Common myeloid progenitor, CD34-positive (primary cell): ENCODE measurements at places on chromosomes 4 and X.
A peak's percentile ranks its signal among the peaks of the same experiment; 100 is the strongest.

DNA sequence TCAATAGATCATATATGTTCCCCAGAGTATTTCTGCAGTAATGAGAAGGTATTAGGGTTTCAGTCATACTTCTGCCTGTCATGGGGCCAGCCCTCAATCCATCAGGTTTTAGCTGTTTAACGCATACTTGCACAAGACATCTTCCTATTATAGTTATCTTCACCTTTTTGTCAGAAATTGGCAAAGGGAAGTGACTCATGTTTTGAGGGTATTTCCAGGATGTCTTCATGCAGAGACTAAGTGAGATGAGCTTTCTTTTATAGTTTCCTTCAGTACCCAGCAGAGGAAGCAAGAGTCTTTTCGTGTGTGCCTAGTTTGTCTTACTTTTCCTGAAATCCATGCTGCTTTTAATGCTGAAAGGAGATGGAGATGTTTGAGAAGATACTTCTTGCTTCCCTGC, 9.5 kb downstream of the CSTF2 start:
- DNase-seq = peak; percentile 31

- DNase-seq = peak; percentile 79
Observed at GRCh38 chrX:154411981-154412340, 622 bp downstream of the TAFAZZIN start.

DNA sequence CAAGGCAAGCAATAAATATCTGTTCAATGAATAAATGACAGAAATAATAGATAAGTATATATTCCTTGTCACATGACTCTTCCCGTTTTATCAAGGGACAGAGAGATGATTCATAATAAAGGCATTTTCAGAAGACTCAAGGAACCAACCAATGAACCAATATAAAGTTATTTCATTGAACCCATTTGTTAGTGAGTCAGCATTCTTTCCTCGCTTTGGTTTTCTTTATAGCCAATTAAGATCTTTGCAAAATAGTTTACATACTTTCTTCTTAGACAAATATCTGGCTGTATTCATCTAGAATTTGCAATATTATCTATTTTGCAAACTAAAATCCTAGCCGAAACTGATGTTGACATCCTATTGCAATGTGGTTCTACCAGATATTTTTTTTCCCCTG, 269.4 kb downstream of the IL15 start:
- DNase-seq = no peak

DNA sequence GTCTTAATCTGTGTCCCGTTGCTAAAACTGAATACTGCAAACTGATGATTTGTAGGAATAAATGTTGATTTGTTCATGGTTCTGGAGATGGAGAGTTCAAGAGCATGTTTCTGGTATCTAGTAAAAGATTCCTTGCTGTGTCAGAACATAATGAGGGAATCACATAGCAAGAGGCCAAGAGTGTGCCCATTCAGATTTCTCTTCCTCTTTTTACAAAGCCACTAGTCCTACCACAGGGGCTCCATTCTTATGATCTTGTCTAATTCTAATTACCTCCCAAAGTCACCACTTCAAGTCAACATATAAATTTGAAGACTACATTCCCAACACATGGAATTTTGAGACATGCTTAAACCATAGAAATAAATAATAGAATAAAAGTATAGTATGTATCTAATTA, 608.8 kb upstream of the EPHA5 start:
- DNase-seq = no peak

- no peak for DNase-seq
Observed at GRCh38 chrX:139299309-139299708, 231.2 kb upstream of the F9 start.

GRCh38 chr4:71453531-71453930, 114.7 kb downstream of the SLC4A4 start:
- DNase-seq = no peak

DNA sequence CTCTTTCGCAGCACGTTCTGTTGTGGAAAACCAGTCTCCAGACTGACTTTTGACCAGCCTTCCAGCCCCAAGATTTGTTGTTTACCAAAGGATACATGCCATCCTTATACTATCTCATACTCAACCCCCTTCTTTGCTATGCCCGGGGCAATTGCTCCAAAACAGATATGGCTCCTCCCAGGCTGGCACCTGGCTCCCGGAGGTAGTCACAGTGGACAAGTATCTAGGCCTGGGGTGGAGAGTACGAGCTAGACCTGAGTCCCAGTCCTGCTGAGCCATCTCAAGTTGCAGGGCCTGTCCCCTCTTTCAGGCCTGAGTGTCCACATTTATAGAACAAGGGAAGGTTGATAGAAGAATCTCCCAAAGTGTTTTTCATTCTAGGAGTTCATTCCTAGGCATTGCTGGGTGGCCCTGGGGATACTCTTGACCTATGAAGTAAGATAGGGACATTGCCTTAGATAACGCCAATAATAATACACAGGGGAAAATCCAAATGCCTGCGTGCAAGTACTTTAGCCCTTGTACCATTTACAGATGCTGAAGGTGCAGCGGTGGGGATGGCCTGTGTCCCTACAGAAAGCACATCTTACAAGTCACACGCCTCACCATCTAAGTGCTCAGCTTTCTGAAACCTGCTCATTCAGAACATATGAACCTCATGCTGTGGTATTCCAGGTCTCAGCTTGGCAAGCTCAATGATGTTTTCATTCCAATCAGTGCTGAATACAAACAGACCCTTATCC, 136.7 kb upstream of the MAMLD1 start:
- DNase-seq = no peak

- no peak for DNase-seq
Observed at GRCh38 chrX:69262036-69262936, 97.0 kb upstream of the PJA1 start.

GRCh38 chrX:68429216-68429615, 4.1 kb downstream of the OPHN1 start:
- DNase-seq = no peak
